ENCODE measurements at places on chromosomes 1 and 21.

GRCh38 chr1:115840605-115841460, at the start of gene NHLH2:
Gene NHLH2, minus strand, starts transcription at chr1:115841126. Its CDS starts 2,754 bp downstream, at chr1:115838372.
- DNase-seq, result no peak

- peak; percentile 62 for DNase-seq
Observed at GRCh38 chr1:192445839-192446489, 129.2 kb downstream of the RGS21 start.

DNA sequence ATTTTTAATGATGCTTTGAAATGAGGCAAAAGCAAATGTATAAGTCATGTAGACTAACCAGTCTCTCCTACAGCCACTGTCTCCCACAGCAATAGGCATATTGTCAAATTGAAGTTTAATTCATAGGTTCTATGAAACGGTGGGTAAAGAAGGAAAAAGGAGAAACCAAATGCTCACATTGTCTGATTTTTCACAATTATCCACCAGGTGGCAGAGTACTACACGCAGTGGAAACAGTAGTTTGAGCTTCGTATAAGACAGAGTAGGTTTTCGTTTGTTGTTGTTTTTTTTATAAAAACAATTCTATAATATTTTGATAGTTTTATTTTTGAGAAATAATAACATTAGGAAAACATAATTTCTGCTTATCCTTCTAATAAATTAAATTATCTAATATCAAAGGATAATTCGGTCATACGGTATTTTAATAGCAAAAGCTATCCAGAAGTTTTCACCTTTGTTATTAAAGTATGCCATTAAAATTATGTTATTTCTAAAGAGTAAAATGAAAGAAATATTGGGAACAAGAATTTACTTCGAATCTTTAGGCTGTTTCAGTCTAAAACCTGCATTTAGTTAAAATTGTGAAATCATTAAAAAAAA, 39.1 kb downstream of the TYW3 start:
- DNase-seq, result peak; percentile 36

- no peak for DNase-seq
Observed at GRCh38 chr1:50570066-50570468, 146.8 kb upstream of the DMRTA2 start.

- DNase-seq, result no peak
Observed at GRCh38 chr1:59477286-59477685, 180.4 kb downstream of the FGGY start.

DNA sequence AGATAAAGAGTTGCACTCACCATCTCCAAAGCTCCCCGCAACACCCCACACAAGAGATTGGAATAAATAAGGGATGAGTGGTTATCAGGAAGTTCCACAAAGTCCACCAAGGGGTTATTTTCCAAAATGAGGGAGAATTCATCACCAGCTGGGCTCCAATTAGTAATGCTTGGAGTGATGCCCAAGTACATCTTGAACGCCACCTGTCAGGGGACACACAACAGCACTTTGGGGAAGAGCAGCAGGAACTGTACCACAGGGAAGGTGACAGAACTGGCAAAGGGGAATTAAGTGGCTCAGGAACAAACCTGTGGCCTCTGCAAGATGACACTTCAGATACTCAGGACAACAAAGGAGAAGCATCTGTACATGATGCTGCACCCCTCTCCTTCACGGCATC, 11.5 kb downstream of the TRAPPC3 start:
- DNase-seq, result no peak

DNA sequence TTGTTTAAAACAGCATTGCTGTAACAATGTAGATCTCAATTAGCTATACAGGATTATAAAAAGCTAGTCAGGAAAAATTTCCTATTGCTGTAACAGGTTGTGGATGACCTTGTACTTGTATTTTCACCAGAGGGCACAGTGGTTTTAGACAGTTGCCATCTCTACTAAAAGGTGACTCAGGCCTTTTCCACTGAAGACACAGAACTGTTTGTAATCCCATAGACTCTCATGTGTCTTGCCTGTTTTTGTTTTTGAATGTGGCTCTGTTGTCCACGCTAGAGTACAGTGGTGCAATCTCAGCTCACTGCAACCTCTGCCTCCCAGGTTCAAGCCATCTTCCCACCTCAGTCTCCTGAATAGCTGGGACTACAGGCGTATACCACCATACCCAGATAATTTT, 5.9 kb downstream of the MTFR1L start:
- DNase-seq, result no peak

DNA sequence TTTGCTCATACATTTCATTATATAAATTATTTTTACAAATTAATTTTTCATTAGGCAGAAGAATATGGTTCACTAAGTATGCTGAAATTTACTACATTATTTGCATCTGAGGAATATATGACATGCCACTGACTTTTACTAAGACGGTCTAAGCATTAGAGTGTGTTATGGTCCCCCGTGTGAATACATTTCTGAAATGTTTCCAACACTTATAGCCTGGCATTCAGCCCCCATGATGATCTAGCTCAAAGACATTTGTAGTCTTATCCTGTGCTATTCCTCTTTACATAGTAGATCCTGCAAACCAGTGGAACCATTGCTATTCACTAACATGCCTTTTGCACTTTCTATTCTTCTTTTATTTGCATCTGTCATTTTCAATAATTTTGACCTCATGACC, 1878.0 kb downstream of the MRPL39 start:
- no peak for DNase-seq

GRCh38 chr1:78676993-78677392, 27.4 kb downstream of the IFI44 start:
- no peak for DNase-seq

- no peak for DNase-seq
Observed at GRCh38 chr1:28835237-28835650, 23.3 kb downstream of the OPRD1 start.

DNA sequence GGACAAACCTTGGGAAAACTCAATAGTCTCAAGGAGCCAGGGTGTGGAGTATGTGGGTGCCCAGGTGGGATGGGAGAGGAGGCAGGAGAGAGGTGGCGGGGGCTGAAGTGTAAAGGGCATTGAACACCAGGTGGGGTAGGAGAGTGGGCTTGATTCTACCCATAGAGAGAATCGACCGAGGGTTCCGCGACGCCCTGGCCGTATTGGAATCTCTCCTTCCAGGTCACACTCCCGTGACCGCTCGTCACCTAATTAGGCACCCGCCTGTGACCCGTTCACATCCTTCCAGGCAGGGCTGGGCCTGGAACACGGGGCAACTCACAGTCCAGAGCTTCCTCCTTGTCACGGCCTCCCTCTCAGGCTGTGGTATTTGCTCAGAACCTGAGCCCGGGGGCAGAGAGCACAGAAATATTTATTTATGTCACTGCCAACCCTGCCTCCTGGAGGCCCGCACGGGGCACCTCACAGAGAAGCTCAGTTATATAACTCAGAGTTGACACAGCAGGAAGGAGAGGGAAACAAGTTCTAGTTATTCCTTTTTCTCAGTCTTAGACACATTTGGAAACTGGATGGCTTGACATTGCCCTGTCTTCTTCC, 12.0 kb downstream of the NCMAP start:
- no peak for DNase-seq

GRCh38 chr1:61078618-61079295, 3.6 kb upstream of the NFIA start:
- no peak for DNase-seq

DNA sequence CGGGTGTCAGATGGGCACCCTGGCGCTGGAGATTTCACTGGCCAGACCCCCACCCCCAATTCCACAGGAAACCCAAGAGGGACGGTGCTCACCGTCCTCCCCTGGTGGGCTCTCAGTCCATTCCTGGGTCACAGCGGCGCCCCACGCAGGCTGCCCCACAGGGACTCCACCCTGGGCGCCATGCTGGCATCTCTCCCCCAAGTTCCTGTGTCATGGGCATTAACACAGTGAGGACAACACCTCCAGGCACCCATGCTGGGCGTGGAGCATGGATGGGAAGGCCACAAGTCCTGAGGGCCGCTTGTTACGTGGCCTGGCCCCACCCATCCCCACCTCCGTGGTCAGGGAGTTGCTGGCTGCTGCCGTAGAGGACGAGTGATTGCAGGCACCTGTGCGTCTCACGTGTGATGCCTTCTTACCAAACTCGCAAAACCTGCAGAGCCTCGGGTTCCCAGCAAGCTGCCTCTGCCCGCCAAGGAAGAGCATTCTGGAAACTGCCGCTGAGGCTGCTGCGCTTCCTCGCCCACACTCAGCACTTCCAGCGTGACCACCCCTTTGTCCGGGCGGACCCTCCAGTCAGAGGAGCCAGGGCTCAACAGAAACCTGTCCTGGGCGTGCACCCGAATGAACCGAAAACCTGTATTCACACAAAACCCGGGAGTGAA, 60.3 kb downstream of the SLX9 start:
- no peak for DNase-seq

DNA sequence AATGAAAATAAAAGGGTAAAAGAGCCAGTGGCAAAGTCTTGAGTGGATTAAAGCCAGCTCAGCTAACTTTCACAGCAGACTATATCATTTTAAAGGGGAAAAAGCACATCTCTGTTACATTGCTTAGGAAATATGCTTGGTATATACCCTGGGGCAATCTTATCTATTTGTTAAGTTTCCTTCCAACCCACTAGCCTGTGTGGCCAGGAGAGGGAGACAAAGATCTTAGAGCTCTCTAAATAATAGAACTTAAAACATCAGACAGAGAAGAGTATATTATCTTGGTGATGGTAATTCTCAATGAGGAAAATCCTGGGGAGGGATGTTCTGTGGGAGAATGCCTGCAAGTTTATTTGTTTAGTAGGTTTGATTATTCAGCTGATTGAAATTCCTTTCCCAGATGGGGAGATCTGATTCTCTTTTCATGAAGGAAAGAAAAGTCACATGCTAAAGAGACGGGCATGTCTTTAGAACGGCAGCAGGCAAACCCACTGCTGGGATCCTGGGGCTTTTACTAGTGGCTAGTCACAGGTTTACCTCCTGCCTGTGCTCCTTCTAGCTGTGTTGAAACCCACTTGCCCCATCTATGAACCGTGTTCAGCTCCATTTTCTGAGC, 3.6 kb downstream of the KCNE2 start:
- peak; percentile 60 for DNase-seq

- DNase-seq, result no peak
Observed at GRCh38 chr21:44399151-44399954, 45.9 kb downstream of the TRPM2 start.

GRCh38 chr21:36165356-36165755, 8.7 kb downstream of the DOP1B start:
- DNase-seq, result no peak

- DNase-seq, result no peak
Observed at GRCh38 chr1:25572107-25572506, 28.7 kb downstream of the LDLRAP1 start.

Measured in CD4-positive, alpha-beta T cell treated with Interleukin-17A for 1 hour (primary cell).